ENCODE measurements at places on chromosomes 1 and 21.

- no peak for DNase-seq
Measured at GRCh38 chr1:12556368-12556930, 61.6 kb downstream of the DHRS3 start.

DNA sequence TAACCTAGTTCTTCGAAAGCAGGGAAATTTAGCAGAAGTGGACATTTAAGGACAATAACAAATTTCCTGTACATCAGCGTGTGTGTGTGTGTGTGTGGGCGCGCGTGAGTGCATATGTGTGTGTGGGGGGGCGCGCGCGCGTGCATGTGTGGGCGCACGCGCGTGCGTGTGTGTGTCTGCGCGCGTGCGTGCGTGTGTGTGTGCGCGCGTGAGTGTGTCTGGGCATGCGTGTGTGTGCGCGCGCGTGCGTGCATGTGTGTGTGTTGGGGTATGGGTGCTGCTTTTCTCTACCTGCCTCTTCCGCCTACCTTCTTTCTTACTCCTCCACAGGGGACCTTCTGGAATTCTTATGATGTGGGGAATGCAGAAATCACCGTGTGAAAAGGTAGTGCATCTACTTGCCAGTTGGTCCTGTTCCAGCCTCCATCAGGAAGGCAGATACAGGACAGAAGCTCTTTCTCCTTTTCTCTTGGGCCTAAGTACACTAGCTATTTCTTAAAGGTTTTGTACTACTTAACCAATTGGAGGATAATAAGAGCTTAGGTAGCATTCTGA lies 165.4 kb upstream of the KCNK2 start:
- DNase-seq, result no peak

DNA sequence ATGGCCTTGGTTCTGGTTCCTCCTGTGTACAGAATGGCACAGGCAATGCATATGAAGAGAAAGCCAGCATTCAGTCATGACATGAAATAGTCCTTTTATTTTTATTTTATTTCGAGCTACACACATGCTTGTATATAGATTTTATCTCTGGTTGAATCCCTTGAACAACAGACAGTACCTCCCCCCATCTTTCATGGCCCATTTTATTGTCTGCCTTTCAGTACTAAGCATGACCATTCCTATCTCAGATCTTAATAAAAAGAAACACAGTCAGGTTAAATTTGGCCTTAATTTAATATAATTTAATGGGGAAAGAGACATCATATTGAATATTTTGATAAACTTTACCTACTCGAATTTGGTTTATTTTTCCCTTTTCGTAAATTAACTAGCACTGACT lies 76.4 kb upstream of the VANGL1 start:
- DNase-seq, result no peak

GRCh38 chr1:160407839-160408801 lies 7.8 kb downstream of the VANGL2 start:
- no peak for DNase-seq

- no peak for DNase-seq
Measured at GRCh38 chr1:200437556-200438203, 27.8 kb upstream of the ZNF281 start.

DNA sequence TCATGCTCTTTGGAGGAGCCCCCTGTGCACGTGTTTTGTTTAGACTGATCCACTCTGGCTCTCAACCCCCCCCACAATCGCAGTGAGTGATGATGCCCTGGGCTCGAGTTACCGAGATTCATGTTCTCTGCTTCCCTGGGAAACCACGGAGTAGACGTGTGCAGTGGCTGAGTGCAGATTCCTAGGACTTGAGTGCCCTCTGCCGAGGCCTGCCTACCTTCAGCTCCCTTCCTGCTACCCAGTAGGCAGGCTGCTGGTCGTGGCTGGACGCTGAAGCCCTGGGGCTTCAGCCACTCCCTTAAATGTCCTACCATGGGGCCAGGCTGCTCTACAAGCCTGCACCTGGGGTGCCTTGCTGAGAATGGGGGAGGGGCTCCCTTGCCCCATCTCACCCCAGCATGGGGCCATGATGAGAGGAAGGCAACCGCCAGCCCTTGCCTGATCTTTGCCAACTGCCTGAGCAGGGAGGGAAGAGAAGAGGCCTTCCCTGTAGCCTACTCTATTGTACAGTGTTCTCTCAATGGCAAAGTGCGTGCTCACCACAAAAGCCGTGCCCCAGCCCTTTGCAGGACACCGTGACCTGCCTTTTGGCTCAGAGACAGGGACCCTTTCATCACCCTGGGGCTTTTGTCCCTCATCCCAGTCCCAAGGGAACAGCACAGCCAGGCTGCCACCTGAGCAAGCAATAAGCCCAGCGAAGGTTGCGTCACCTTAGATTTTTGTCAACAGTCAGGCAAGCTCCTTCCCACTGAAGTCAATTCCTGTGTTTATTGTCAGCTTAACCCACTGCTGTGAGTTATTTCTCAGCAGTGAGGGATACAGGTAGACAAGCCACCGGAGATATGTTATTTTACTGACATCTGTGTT lies 4.1 kb upstream of the GRIK3 start:
- peak; percentile 100 for DNase-seq

DNA sequence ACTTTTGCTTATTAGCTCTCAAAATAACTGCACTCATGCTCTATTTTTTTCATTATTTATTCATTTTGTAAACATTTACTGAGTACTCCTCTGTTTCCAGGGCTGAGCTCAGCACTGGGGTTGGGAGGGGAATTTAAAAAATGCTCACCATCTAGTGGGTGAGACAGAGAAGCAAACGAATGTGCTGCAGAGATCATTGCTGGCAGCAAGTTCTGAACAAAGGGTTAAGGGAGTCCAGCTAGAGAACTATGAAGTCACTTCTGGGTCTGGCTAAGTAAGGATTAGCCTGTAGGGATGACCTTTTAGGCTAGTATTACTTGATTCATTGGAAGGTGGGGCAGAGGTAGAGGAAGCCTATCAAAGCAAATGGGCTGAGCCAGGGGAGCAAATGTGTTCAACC lies 99.1 kb upstream of the ZNF644 start:
- DNase-seq, result no peak

DNA sequence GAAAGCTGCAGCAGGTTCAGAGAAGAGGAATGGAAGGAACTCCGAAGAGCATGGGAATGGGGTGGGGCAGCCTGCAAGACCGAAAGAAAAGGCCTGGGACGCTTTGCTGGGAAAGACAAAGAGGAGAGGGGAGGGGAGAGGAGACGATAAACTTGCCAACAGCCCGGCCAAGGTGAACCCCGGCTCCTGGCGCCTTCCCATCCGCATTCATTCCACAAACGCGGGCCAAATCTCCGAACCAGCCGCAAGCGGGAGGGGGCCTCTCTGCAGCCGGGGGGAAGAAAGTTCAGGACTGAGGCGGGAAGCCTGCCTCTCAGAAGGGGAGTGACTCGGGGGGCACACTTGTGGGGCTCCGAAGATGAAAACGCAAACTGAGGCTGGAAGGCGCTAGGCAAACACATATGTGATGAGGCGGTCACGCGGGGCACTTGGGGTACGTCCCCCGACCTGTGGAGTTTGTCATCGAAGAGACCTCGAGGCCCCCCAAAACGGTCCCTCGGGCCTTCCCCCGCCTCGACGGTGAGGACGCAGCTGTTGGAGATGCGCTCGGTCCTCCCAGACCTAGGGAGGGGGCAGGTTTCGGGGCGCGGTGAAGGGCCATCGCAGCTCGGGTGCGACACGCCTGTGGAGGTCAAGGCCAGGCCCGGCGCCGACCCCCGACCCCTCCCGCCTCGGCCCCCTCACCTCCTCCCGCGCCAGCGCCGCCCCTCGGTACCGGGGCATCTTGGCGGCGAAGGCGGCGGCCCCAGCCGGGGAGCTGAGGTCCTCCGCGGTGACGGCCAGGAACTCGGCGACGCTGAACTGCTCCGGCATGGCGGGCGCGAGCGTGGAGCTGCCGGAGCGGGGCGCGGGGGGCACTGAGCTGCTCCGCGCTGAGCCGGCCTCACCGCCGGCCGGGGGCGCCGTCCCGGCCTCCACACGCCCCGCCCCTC lies at the start of gene ASAP3:
ASAP3 (minus strand) TSS at position 859 of the 932 bp plus-strand sequence; CDS start at position 813, 46 bp downstream.
- no peak for DNase-seq

- no peak for DNase-seq
Measured at GRCh38 chr1:232334811-232335210, 295.1 kb downstream of the SIPA1L2 start.

GRCh38 chr1:221981461-221981860 lies 239.6 kb upstream of the DUSP10 start:
- DNase-seq, result no peak

DNA sequence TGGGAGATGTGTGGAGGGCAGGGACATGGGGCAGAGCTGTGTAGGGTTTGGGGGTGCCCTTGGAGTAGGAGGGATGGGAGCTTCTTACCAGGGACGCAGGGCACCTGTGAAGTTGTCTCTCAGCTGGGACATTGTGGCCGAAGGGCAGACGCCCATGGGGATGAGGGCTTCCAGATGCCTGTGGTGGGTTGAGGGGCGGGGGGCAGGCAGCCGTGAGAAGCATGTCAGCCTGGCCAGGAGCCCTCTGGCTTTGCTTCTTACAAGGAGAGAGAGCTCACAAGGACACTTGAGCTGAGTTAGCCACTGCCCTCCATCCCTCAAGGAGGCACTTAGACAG lies 8.5 kb downstream of the A3GALT2 start:
- DNase-seq, result no peak

All from DMS153 (cell line).